ENCODE measurements at places on chromosomes 4 and X. TPM values are rescaled to one million over a fixed set of nuclear protein-coding genes. Genes with fewer than 3 reads are reported as not detected.

- DNase-seq: no peak
Measured at GRCh38 chrX:53631156-53631555, 55.4 kb downstream of the HUWE1 start.

DNA sequence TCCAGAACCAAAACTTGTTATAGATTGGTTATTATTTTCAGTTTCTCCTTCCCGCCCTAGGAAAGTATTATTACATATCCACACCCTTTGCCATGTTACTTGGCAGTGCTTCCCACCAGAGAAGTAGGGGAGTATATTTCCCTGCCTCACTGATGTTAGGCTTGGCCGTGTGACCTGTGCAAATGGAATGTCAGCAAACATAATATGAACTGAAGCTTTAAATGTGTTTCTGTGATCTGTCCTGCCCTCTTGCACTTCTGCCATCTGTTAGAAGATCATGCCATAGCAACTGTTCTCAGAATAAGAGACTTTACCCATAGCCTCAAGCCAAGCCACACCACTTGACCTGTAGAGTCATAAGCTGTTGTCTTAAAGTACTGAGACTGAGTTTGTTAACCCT lies 36.7 kb upstream of the NEUROG2 start:
- no peak for DNase-seq

The FAM149A gene
- total RNA-seq: 10.1 TPM

- peak; percentile 82 for DNase-seq
Measured at GRCh38 chrX:119887721-119888425, 7.8 kb upstream of the AKAP14 start.

GRCh38 chr4:36222702-36223101 lies 21.6 kb downstream of the ARAP2 start:
- no peak for DNase-seq

DNA sequence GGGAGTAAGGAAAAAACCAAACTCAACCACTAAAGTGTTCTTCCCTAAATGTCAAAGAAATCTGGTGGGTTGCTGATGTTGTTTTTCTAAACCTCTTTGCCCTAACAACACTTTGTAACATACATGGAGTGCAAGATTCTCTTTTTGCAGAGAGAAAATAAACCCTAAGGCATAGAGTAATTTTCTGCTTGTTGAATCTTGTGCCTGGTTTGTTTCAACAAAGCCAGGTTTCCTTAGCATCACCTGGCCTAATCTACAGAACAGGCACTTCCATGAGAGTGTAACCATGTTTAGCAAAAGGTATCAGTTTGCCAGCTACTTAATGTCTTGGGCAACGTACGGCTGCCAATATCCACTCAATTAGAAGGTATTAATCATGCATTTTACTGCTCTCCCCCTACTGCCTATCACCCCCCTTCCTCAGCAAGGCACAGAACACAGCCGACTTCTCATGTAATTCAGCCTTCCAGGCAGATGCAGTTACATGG lies 219.2 kb downstream of the MAML3 start:
- no peak for DNase-seq

The COL4A5 gene
- 5.5 TPM for total RNA-seq

The FGF16 gene
- not detected for total RNA-seq

DNA sequence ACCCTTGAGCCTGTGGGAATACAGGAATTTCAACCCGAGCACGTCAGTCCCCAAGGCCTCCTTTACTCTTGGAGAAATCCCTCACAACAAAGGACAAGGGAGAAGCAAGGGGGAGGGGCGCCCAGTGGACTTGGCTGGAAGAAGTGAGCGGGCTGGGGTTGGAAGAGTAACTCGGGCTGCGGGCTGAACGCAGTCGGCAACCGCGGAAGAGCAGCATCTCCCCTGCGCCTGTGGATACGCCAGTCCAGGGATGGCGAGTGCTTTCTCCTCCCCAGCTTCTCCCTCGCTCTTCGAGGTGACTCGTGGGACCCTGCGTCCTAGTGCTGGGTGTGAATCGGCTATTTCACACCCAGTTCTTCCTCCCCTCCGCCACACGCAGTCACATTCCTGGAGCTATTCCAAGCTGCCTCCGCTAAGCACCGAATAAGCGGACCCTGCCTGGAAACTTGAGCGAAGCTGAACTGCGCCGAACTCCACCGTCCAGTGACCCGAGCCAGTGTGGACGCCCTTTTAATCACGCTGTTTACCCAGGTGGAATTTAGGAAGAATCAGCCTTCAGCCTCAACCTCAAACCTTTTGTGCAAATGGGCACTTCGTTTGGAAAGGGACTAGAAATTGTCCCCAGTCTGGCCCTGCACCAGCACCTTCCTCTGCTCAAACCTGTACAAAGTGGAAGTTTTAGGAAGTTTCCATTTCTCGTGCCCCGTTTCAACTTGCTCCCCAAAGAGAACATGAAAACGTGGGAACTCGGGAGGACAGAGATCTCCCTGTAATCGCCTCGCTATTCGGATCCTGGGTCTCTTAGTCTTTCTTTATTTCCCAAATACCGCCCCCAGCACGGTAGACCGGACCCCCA lies 64.3 kb upstream of the WDR17 start:
- DNase-seq: peak; percentile 78

DNA sequence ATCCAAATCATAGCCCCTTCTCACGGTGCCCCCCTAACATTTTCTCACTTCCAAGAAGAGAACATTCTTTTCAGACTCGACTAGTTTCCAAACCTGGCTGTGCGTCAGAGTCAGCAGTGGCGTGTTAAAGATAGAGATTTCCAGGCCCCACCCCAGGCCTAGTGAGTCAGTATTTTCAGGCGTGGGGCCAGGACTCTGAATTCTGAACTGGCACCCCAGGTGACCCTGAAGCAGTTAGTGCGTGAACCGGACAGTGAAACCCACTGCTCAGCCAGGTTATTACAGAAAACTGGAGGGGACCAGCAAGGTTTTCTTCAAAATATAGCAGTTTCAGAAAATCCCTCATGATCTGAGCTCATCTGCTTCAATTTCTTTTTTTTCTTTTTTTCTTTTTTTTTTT lies 35.0 kb upstream of the BCOR start:
- no peak for DNase-seq

The CCKAR gene
- not detected for total RNA-seq

DNA sequence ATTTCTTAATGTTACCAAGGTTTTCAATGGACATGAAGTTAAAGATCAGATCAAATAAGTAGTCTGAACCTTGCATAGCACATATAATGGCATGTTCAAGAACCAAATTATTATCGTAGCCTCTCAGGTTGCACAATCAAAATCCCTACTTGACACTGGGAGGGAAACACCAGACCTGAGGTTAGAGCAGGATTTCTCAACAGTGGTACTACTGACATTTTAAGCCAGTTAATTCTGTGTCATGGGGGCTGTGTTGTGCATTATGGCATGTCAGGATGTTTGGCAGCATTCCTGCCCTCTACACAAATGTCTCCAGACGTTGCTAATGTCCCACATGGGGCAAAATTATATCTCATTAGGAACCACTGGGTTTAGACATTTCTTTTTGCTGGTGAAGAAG lies 20.8 kb downstream of the RLIM start:
- DNase-seq: no peak

GRCh38 chr4:106587558-106587957 lies 219.0 kb upstream of the GIMD1 start:
- DNase-seq: no peak

The NUDT11 gene
- total RNA-seq: 9.3 TPM

The SH2D1A gene
- total RNA-seq: 0.13 TPM

The TMEM154 gene
- 0.90 TPM for total RNA-seq

GRCh38 chr4:52572936-52573485 lies 86.1 kb downstream of the USP46 start:
- no peak for DNase-seq

The NUDT10 gene
- total RNA-seq: 1.9 TPM

The NAP1L3 gene
- total RNA-seq: 1.9 TPM

GRCh38 chr4:175906384-175906783 lies 94.3 kb upstream of the GPM6A start:
- no peak for DNase-seq

The SPANXA2 gene
- total RNA-seq: not detected

DNA sequence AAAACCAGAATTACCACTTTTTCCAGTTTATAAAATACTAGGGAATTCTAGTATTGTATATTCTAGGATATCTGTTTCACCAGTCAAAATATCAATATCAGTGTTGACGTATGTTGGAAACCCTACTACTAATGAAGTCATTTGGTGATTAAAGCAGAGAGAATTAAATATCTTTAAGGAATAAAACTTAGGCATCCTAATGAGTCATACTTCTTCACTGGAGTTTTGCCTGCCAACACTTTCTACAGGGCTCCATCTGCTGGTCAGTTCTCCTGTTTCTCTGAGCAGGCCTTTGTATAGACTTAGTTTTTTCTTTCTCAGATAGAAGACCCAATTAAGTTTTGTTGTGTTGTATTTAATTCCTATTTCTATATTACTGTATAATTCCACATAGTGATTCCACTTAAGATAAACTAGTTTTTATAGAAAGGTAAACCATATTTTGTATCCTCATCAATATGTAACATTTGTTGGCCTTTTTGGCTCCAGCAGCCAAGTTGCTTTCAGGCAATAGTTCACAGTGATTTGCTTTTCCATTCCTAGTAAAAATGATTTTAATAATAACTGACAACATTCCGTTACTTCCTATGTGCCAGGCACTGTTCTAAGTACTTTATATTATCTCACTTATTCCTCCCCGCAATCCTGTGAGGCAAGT lies 3.5 kb downstream of the AP1AR start:
- DNase-seq: peak; percentile 73

GRCh38 chr4:76377911-76378310 lies 43.0 kb downstream of the CCDC158 start:
- DNase-seq: peak; percentile 47

GRCh38 chrX:38407126-38407525 lies 54.7 kb downstream of the OTC start:
- DNase-seq: no peak

- no peak for DNase-seq
Measured at GRCh38 chrX:110428144-110428543, 69.5 kb downstream of the RTL9 start.

The HTR2C gene
- total RNA-seq: not detected
